ENCODE measurements at places on chromosomes 1 and 21.

DNA sequence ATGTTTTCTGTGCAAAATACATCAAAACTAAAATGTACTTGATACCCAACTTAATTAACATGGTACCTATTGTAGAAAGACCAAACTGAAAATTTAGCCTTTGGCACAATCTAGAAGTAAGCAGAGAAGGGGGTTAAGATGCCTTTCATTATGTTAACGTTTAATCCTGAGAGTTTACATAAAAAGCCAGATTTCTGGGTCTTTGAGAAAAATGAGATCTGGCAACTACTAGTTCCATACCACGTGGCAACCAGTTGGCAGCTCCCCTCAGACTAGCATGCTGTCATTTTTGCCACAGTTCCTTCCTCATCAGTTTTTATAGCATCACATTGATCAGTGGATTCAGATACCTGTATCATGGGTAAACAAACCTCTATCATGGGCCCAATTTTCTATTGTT is 1.5 kb downstream of the RO60 start:
- peak; percentile 12 for DNase-seq

DNA sequence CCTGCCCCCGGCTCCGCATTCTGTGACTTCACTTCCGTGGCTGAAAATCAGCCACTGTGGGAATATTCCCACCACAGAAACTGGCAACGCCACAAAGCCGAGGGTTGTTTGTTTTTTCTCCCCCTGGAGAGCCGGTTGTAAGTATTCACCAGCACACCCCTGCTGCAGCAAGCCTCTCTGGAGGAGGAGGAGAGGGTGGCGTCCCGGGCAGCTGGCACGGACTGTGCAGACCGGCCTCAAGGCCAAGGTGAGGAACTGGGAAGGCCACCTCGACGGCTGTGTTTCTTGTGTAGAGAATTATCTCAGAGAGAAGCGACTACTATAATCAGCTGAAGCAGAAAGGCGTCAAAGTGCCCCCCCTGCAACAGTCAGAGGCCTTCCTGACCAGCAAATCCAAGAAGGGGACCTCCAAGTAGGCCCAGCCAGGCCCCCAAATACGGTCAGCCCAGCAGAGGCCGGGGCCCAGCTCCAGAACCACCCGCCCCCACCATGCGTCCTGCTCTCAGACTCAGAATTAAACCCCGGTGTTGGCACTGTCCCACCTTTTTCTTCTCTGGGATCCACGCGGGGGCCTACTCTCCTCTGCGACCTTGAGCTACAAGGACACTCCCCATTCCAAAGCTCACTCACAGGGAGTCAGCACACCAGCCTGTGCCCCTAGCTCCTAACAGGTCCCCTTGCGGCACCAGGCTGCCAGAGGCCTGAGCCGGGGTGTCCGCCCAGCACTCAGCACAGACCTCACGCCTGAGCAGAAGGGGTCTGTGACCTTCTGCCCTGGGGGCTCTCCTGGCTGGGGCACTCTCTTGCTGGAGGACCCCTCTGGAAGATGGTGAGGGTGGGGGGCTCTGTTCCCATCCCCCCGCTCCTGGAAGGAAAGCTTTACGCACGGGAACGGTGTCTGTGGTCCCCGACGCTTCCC is 1.2 kb upstream of the SMIM1 start:
- no peak for DNase-seq

DNA sequence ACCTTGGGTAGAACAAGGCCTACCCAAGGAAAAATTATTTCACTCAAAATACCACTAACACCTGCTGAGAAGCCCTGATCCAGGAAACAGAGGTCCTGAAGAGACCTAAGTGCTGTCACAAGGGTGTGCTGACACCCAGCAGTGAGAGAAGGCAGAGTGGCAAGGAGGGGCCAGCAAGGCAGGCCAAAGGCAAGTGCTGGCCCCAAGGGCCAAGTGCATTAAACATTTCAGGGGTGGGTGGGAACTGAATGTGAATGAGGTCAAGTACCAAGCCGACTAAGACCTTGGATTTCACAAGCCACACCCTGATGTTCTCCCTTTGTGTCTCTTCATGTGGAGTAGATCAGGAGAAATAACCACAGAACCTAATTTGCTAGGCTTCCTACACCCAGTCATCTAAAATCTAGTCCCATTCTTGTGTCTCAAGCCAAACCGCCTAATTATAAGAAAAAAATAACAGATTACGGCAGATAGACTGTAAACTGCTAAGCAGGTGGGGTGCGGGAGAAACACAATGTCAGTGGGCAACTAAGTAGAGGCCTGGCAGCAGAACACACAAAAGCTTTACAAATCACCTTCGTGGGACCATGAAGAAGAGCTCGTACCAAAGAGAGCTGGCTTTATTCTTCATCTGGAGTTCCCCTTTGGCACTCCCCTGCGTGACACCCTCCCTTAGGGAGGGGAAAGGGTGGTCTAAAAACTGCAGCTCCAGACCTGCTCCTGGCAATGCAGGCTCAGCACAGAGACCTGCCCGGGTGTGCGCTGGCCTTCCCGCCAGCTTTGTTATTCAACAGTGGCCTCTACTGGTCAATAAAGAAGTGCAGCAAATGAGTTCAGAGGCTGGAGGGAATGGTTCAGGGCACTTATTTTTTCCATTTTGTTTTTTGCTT is 8.7 kb downstream of the UBE2G2 start:
- peak; percentile 71 for DNase-seq

DNA sequence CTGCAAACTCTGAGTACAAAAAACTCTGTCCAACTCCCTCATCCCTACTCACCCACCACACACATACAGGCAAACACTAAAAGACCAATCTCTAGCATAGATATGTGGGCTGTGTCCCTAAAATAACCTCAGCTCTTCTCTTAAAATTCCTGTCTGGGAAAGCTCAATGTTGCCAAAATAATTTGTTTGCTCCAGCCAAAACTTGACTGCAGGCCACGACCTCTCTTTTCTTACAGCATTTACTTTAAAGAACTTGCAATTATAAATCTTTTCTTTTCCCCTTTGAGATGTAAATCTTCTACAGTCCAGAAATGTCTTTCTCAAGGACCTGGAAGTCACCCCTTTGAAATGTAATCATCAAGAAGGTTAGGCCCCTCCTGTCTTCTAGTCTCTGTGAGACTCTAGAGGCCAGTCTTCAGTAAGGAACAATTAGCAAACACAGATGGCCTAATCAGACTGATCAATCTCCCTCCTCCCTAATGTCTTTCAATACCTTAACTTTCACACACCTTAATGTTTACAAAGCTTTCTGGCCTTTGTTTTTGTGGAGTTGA is 483.6 kb upstream of the RGS18 start:
- DNase-seq, result no peak

- DNase-seq, result no peak
Measured at GRCh38 chr1:53604291-53604919, 134.6 kb downstream of the GLIS1 start.

- DNase-seq, result no peak
Measured at GRCh38 chr1:51578383-51579109, 38.3 kb upstream of the OSBPL9 start.

- no peak for DNase-seq
Measured at GRCh38 chr1:220139966-220140365, 46.0 kb downstream of the IARS2 start.

DNA sequence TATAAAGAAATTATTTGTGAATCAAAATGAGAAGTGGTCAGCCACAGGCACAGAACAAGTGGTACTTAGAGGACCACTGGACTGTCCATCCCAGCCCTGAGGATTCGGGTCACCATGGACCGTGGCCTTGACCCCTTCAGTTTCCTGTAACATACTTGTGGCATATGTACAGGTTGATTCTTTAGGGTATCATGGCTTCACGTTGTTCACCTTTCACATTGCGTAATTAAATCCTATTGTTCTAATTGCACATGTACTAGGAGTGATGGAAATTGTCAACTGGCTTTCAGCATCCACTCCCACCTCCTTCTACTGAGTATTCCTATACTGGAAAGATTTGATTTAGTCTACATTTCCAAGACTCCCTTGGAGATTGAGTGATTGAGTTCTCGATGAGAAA is 148.3 kb upstream of the GJB5 start:
- no peak for DNase-seq

- DNase-seq, result no peak
Measured at GRCh38 chr1:198135366-198135765, 21.4 kb upstream of the NEK7 start.

- DNase-seq, result peak; percentile 40
Measured at GRCh38 chr1:100866041-100866900, 28.4 kb downstream of the EXTL2 start.

GRCh38 chr1:206660136-206660535 is 24.6 kb upstream of the MAPKAPK2 start:
- no peak for DNase-seq

- DNase-seq, result no peak
Measured at GRCh38 chr1:32020339-32020738, 6.7 kb downstream of the KHDRBS1 start.

GRCh38 chr1:96240438-96240837 is 481.1 kb upstream of the PTBP2 start:
- DNase-seq, result no peak

GRCh38 chr1:207833381-207833780 is 77.5 kb downstream of the CD34 start:
- DNase-seq, result no peak

- DNase-seq, result no peak
Measured at GRCh38 chr1:47696737-47697441, 259.0 kb downstream of the FOXD2 start.

DNA sequence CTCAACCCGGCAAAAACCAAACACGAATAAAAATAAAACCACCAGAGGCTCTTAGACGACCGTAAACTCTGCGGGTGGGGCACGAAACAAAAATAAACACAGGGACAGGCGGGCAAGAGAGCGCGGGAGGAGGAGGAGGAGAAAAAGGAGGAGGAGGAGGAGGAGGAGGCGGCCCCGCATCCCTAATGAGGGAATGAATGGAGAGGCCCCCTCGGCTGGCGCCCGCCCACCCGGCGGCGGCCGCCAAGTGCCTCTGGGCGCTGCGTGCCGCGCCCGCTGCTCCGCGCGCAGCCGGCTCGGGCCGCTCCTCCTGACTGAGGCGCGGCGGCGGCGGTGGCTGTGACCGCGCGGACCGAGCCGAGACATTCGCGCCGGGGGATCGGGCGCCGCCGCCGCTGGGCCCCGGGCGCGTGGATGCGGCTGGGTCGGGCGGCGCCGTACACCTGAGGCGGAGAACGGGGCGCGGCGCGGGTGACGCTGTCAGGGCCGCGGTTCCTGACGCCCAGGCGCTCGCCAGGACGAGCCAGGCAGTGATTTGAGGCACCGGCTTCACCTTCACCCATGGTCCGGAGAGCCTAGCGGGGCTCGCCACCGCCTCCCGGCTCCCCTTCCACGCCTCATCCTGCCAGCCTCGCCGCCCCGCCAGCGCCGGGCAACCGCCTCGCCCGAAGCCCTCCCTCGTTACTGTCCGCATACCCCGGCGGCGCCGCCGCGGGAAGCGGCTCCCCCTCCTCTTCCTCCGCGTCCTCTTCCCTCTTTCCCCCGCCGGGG is at the start of gene MARK1:
Gene MARK1, plus strand, starts transcription at position 229 of the 771 bp plus-strand sequence. CDS start 687 bp downstream, outside the sequence.
- no peak for DNase-seq

- DNase-seq, result no peak
Measured at GRCh38 chr1:206114692-206115640, 2.2 kb downstream of the AVPR1B start.

DNA sequence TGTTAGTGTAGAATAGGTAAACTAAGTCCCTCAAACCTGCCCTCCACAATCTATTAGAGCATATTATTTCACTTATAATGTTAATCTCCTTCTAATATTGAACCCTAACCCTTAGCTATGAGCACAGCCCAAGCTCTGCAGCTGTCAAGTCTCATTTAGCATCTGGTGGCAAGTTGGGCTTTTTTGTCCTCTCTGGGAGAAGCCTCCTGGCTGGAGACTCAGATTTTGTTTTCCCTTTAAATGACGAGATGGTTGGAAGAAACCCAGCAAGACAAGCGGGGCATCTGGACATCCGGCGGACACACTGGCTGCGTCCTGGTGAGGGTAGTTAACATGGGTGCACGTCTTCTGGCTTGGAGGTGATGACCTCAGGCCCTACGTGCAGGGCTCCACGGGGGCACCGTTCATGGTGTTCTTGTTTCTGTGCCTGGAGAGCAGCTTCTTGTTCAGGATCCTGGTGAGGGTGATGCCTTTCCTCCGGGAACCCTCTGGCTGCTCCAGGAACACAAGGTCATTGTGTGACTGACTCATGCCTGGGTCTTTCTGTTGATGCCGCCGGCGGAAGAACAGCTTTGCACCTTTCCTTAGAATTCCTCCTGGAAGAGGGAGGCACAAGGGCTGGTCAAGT is 9.7 kb upstream of the PRDM15 start:
- DNase-seq, result no peak

GRCh38 chr1:173193639-173194038 is 13.5 kb downstream of the TNFSF4 start:
- DNase-seq, result no peak

DNA sequence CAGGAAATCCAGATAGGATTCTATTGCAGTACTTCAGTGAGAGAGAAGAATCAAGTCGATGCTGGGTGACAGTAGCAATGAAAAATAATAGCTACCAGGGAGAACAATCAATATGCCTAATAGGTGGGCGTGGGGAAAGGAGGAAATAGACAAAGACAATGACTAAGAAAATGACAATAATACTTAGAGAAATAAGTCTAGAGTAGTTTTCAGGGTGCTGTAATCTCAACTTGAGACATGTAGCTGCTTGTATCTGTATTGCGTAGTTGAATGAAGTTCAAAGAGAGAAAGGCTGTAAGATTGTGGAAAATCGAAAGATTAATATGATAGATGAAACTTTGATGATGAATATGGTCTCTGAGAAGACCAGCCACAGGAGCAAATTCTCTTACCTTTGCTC is 2.6 kb downstream of the STXBP3 start:
- DNase-seq, result no peak

DNA sequence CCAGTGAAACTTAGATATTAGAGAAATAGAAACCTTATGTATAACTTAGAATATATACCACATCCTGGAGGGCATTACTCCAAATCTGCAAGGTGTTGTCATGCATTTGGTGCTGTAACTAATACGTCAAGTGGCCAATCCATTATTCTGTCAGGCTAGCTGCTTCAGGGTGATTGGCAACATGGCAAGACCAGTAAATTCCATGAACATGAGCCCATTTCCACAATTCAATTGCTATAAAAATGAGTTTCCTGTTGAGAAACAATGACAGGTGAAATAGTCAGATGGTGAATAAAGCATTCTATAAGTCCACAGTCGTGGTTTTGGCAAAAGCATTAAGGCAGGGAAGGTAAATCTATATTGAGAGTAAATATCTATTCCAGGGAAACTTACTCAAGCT is 566.0 kb downstream of the ADGRL2 start:
- no peak for DNase-seq

- DNase-seq, result peak; percentile 70
Measured at GRCh38 chr1:6205849-6206519, at the start of gene RNF207. RNF207 (plus strand) TSS chr1:6206119; CDS start chr1:6206536, 417 bp downstream.

- peak; percentile 76 for DNase-seq
Measured at GRCh38 chr21:28745131-28746016, 247.3 kb downstream of the LTN1 start.

Data from CD4-positive, alpha-beta T cell treated with Interleukin-10 for 1 hour (primary cell).